ENCODE measurements at places on chromosomes 3 and 15.

GRCh38 chr3:119125342-119125741, 20.6 kb upstream of the TEX55 start:
- no peak for DNase-seq

GRCh38 chr3:94251566-94251965, 188.7 kb downstream of the NSUN3 start:
- no peak for DNase-seq

DNA sequence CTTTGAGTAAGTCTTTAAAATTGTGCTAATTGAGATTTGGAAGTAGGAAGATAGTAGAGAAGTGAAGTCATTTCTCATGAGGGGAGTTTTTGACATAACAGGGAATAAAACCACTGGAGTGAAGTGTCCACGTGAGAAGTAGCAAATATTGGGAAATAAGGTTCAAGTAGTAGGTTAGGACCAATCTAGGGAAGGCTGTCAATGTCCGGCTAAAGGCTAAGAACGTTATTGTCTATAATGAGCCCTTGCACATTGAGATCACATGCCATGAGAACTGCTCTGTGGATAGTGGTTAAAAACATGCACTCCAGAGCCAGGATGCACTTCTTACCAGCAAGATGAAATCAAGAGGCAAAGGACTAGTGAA, 459.9 kb upstream of the TPRG1 start:
- no peak for DNase-seq

DNA sequence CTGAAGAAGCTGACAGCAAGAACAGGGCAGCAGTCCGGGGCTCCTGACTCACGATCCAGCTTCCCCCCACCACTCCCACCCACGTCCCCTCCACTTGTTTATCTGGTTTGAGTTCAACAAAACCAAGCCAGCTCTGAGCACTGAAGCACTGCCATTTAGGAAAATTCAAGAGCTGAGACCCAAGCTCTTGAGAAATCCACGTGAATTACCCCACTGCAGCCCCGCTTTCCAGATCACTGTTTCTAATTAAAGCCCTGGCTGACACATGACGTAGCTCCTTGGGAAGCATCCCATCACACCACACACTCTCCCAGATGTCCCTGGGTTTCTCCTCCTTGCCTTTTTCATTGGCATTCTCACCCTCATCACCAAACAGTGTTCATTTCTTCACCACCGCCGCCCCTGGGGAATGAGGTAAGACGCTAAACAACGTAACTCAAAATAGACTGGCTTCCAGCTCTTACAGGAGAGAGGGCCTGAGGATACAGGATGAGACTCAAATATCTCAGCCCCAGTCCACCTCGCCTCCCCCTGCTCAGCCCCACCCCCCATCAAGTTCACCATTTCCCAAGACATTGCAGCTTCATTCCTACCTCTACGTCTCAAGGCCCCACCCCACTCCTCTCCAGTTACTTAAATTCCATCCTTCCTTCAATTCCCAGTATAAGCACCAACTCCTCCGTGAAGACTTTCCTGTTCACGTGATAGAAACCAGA, 95.4 kb downstream of the SRGAP3 start:
- DNase-seq: no peak
